Kidney capillary endothelial cell (primary cell): ENCODE measurements at places on chromosomes 5 and 9.

DNA sequence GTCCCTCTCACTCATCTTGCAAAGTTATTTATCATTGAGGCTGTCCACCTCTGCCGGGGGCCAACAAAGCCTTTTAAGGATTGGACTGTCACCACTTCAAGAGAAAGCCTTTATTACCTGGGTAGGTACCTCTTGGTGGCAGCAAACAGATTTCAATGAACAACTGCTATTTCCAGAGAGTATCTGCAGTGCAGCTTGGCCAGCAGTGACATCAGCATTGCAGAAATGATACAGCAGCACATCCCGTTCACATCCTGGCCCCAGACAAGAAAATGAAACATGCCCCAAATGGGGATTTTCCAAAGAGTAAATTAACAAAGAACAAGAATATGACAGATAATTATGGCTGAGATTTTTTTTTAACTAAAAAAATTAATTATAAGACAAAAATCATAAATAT lies 2.3 kb upstream of the SPATA6L start:
- no peak for DNase-seq

GRCh38 chr9:88587182-88587581 lies 52.2 kb downstream of the NXNL2 start:
- no peak for DNase-seq

GRCh38 chr9:36949466-36949865 lies 84.6 kb downstream of the PAX5 start:
- no peak for DNase-seq

DNA sequence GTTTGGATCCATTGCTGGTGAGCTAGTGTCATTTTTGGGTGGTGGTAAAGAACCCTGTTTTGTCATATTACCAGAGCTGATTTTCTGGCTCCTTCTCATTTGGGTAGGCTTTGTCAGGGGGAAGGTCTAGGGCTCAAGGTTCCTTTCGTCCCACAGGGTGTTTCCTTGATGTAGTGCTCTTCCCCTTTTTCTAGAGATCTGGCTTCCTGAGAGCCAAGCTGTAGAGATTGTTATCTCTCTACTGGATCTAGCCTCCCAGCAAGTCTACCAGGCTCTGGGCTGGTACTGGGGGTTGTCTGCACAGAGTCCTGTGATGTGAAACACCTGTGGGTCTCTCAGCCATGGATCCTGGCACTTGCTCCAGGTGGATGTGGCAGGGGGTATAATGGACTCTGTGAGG lies 145.9 kb downstream of the HINT1 start:
- no peak for DNase-seq

GRCh38 chr9:70411930-70412831 lies 2.3 kb downstream of the KLF9 start:
- peak; percentile 20 for DNase-seq

DNA sequence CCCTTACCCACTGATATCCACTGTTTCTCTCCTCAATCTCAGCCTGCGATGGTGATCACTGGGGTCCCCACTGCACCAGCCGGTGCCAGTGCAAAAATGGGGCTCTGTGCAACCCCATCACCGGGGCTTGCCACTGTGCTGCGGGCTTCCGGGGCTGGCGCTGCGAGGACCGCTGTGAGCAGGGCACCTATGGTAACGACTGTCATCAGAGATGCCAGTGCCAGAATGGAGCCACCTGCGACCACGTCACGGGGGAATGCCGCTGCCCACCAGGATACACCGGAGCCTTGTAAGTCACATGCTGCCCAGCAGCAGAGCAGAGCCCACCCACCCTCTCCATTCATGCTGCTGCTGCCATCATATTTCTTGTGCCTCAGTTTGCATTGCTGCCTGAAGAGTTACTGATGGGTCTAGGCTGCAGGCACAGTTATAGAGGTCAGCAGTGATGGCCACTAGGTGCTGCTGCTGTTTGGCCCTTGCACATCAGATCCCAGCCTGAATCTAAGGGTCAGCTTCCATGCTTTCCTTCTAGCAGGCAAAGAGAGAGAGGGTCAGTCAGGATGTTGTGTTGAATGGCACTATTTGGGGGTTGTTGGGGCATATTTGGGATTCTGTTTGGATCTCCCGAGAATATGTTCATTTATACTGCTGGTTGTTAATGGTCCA lies 106.0 kb downstream of the MEGF10 start:
- DNase-seq, result no peak

DNA sequence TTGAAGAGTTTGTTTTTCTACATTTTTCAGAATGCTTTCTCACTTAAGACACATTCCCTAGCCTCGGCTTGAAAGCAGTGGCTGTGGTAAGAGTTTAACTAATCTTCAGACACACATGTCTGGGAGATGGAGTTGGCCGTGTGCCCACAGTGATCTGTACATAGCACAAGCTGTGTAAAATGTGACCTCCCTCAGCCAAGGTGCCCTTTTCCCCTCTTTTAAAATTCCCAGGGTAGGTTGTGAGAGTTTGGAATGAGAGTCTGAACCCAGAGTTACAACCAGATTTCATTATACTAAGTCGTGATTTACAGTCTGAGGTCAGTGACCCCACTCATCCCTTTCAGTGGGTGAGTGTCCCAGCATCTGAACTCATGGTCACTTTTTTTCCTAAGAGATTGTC lies 230.4 kb downstream of the DOCK8 start:
- DNase-seq, result no peak

GRCh38 chr9:134895097-134895496 lies 14.5 kb downstream of the FCN2 start:
- no peak for DNase-seq

DNA sequence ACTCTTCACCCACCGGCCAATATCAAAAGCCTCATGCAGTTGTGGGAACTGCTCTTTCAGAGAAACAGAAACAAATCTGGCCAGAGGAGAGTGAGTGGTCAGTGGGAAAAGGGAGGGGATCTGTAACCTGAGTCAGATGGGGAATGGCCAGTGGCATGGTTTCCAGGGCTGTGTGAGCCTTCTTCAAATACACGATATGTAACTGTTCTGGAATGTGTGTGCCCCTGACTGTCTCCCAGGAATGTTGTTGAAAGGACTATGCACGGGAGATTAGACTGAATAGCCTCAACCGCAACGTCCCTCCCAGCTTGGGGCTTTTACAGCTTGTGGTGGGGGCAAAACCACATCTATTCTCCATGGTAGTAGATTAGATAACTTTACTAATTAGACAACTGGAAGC lies 60.8 kb downstream of the SH3TC2 start:
- peak; percentile 60 for DNase-seq

- DNase-seq, result no peak
These were observed 144.5 kb upstream of the NUDT12 start for GRCh38 chr5:103706939-103707682.
